ENCODE measurements at places on chromosomes 13 and 19. TPM values are rescaled to one million over a fixed set of nuclear protein-coding genes. Genes with fewer than 3 reads are reported as not detected.

- no peak for DNase-seq
Observed at GRCh38 chr19:6045108-6045507, 65.2 kb downstream of the RFX2 start.

- no peak for DNase-seq
Observed at GRCh38 chr19:31715249-31715945, 366.2 kb upstream of the TSHZ3 start.

GRCh38 chr19:47110521-47111005 is 3.0 kb downstream of the ZC3H4 start:
- no peak for DNase-seq

DNA sequence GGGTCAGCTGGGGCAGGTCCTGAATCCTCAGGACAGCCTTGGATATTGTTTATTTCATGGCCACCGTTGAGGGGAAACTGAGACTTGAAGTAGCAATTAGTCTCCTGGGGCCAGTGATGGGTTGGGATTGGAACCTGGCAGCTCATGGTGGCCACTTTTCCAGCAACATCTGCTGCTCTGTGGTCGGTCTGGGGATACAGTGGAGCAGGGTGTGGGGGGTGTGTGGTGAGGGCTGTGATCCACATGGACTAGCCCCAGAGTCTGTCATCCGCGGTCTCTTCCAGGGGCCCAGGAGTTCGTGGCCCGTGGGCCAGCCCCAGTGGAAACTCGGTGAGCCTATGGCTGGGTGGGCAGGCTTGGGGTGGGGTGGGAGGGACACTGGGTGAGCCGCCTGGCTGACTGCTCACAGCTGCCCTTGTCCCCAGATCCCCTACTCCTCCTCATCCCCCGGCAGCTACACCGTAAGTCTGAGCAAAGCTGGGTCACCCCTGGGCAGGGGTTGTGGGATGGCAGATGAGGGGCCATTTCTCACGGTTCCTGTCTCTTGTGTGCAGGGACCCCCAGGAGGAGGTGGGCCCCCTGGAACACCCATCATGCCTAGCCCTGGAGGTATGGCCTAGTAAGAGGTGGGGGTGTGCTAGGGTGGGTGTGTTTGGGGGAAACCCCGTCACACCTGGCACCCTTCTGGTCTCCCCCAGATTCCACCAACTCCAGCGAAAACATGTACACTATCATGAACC is 5.5 kb downstream of the ISYNA1 start:
- DNase-seq, result no peak

GRCh38 chr13:35891507-35892441 is 239.4 kb downstream of the DCLK1 start:
- DNase-seq, result no peak

DNA sequence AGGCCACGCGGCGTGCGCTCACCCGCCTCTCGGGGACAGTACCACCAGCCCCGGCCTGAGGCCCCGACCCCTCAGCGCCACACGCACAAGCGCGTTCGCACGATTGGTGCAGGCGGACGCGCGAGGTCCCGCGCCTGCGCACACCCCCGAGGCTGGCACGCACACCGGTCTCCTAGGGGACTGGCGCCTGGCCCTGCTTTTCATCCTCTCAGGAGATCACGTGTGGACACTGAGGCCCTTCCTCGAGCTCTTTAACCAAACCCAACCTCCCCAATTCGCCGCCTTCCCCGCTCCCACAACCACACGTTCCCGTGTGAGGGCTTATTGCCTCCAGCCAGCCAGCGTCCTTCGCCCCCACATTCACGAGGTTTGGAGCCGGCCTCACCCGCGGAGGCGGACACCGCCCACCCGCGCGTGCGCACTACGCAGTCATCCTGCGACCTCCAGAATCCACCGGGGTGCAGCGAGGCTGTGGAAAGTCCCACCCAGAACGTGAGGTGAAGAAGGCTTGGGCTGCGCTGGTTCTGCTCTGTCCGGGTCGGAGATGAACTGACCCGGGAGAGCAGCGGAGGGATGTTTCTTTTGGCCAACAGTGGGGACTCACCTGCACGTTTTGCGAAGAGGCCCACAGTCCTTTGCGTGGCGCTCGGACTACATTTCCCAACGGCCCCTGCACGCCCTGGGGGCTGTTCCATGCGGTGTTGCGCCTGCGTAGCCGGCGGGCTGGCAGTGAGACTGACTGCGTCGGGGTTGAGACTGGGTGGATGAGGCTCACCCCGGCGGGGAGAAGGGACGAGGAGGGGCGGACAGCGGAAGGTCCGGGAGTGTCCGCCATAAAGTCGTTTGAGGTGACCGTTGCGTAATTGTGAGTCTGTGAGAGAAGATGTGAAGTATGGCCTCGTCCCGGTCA is 539 bp upstream of the ZNF667 start:
- peak; percentile 89 for DNase-seq

GRCh38 chr13:28138012-28138755 is at the start of gene PAN3:
Gene PAN3 (plus strand): TSS chr13:28138545. CDS start chr13:28138658, 113 bp downstream.
- peak; percentile 85 for DNase-seq

DNA sequence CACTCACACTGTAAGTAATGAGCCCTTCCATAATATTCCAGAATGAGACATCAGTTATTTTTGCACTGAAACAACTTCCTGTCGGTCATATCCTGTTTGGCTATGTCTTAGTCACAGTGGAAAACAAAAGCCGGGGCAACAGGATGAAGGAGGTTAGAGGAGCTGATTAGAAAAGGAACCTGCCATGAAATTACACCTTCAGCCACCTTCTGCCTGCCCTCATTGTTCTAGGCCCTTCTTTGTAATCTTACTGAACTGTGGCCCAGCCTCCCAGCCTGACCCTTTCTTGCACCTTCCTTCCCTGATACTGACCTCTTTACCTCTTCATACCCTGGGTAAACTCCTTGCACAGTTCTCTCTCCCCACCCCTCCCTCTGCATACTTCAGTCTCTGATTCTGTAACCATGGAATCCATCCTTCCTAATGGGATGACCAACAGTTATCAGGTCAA is 67.3 kb downstream of the DOCK9 start:
- DNase-seq, result no peak

DNA sequence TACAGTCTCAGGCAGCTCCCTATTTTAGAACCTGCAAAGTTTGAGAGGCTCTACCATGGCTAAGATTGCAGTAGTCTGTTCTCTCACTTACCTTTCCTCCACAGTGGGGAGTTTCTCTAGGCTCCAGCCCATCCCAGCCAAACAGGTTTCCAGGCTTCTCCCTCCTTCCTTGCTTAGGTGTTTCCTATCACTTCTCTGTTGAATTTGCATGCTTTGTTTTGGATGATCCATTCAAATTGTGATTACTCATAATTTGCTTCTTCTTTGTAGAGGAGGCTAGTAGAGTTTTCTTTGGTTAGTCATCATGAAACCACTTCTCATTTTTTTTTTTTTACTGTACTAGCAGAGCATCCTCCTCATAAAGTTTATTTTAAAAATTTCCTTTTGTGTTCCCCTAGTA is 1242.2 kb upstream of the MIR17HG start:
- no peak for DNase-seq

- DNase-seq, result no peak
Observed at GRCh38 chr13:110036060-110036459, 249.7 kb upstream of the IRS2 start.

DNA sequence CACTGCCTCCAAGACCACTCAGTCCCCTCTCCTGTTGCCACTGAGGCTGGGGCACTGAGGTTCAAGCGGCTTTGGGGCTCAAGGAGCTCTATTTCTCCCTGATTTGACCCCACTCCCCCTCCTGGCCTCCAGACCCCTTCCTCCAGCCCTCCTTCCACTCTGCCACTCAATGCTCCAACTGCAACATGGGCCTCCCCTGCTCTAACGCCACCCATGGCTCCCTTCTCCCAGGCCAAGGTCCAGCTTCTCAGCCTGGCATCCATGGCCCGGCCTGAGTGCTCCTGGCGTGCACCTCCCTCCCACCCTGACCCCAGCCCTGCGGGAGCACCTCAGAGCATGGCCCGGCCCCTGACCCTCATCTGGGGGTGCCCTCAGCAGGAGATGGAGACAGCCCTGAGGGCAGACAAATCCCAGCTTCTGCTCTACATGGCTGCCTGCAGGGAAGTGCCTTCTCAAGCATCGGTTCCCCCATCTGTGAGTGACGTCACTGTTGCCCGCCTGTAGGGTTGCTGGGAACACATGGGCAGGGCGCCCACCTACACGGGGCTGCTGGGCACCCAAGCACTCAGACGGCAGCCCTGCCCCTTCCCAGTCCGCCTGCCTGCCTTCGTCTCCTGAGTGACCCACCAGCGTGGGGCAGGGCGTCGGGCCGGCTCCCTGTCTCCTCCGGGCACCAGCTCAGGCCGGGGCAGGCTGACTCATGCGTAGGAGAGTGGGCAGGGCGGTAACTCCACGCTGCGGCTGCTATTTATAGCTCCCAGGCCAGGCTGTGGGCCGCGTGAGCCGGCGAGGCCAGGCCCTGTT is 1.6 kb upstream of the DIRAS1 start:
- no peak for DNase-seq

DNA sequence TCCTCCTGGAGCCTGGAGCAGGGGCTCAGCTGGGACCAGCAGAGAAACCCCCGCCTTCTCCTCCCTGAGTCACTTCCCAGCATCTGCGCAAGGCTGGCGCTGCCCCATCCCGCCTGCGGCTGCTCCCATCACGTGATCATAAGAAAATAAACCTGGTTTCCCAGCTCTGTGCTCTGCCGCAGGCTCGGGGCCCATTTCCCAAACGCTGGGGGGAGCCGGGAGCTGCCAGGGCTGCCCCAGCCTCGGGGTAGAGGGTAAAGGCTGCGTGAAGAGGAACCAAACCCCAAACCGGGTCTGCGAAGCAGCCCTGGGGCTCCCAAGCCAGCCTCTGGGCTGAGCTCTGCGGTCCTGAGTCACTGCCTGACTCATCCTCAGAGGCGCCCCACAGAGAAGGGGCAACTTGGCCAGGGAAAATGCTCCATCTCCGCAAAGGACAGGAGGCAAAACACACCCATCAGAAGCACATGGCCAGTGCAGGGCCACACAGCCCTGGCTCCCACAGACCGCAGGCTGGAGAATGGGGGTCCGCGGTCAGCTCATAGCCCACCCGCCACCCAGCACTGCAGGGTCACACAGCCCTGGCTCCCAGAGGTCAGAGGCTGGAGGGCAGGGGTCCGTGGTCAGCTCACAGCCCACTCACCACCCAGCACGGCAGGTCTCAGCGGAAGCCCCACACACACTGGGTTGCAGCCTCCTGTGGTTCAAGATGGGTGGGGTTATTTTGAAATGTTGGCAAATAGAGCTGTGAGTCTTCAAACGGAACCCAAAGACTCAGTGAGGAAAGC is 67.1 kb downstream of the RASA3 start:
- DNase-seq, result peak; percentile 70

DNA sequence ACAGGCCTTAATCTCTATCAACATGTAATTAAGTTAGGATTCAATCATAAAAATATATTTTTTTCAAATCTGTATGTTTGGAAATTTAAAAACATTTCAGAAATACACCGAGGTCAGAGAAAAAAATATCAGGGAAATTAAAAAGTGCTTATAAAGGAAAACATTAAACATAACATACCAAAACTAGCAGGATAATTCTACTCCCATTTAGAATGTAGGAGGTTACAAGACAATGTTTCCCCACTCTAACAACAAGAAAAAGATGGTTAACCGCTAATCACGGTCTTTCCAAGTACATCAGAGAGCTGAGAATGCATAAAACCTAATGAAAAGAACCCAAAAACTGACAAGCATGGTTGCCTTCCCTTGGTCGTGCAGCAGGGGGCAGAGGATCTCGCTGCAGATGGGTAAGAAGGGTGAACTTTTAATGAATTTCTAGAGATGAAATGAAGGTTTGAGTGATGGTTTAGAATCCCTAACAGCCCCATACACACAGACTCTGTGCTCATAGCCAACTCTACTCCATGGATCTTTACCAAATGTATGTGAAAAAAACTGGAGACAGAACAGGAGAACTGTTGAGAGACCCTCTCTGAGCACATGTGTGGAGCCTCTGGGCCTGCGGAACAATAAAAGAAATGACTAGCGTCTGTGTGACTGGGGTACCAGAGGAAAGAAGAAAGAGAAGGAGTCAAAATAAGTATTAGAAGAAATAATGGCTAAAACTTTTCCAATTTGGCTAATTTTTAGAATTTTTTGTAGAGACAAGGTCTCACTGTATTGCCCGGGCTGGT is 51.3 kb upstream of the LSM14A start:
- DNase-seq, result no peak

GRCh38 chr13:32609428-32609827 is 23.2 kb downstream of the PDS5B start:
- DNase-seq, result no peak

DNA sequence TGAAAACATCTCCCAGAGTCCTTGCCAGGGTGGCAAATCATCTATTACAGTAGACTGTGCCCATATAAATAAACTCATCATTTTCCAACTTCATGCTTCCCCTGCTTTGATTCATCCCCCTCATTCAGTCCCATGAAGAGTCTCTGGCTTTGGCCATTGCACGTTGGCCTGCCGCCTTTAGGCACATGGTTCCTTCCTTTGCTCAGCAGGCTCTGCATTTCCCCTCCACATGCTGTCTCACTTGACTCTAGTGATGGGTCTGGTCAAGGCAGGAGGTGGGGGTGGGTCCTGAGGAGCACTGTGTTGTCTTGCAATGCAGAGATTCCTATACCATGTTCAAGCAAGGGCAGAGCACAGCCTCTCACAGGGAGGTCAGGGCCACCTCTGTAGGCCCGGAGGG is 48.8 kb upstream of the ARGLU1 start:
- DNase-seq, result no peak

The XPO4 gene
- total RNA-seq, result 42.9 TPM

The URI1 gene
- 111 TPM for total RNA-seq

The ACP7 gene
- 0.11 TPM for total RNA-seq

The TNNT1 gene
- 47.2 TPM for total RNA-seq

The NLRP11 gene
- not detected for total RNA-seq

The CCDC9 gene
- 8.0 TPM for total RNA-seq

All from urinary bladder (tissue), 4 donors.